CD4-positive, alpha-beta T cell treated with Interleukin-10 for 1 hour (primary cell): ENCODE measurements at places on chromosomes 4 and X.

GRCh38 chr4:54728368-54728767 lies 70.6 kb downstream of the KIT start:
- DNase-seq: no peak

DNA sequence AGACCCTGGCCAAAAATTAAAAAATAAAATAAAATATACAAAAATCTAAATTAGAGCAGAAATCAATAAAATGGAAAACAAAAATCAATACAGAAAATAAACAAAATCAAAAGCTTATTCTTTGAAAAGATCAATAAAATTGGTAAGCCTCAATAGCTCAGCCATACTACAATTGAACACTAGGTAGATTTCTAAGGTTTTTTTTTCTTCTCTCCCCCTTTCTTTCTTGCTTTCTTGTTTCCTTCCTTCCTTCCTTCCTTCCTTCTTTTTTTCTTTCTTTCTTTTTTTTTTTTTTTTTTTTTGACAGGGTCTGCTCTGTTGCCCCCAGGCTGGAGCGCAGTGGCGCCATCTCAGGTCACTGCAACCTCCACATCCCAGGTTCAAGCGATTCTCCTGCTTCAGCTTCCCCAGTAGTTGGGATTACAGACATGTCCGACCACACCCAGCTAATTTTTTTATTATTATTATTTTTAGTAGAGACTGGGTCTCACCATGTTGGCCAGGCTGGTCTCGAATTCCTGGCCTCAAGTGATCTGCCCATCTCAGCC lies 23.4 kb upstream of the PPP3CA start:
- no peak for DNase-seq

DNA sequence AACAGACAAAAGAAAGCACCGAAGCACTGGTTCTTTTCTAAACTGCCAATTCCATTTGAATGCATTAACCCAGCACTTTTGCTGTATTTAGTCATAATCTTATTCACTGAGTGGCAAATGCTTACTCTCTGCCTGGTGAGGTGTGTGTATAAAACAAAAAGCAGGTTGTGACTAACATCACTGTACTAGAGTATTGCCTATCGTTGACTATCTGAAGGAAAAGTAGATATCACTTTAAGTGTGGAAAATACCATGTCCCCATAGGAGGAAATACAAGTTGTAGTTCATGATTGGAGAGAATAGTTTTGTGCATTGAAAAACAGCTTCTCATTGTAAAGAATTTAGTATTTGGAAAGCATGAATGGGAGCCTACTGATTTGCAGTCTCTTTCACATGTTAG lies 2.7 kb downstream of the PDLIM5 start:
- DNase-seq: no peak

GRCh38 chrX:9569876-9570301 lies 105.0 kb downstream of the TBL1X start:
- DNase-seq: no peak

- DNase-seq: no peak
Measured at GRCh38 chr4:142845293-142846107, 601 bp downstream of the INPP4B start.

GRCh38 chr4:81494031-81494431 lies 22.3 kb upstream of the RASGEF1B start:
- peak; percentile 36 for DNase-seq

GRCh38 chr4:11537846-11538245 lies 109.2 kb upstream of the HS3ST1 start:
- DNase-seq: no peak

DNA sequence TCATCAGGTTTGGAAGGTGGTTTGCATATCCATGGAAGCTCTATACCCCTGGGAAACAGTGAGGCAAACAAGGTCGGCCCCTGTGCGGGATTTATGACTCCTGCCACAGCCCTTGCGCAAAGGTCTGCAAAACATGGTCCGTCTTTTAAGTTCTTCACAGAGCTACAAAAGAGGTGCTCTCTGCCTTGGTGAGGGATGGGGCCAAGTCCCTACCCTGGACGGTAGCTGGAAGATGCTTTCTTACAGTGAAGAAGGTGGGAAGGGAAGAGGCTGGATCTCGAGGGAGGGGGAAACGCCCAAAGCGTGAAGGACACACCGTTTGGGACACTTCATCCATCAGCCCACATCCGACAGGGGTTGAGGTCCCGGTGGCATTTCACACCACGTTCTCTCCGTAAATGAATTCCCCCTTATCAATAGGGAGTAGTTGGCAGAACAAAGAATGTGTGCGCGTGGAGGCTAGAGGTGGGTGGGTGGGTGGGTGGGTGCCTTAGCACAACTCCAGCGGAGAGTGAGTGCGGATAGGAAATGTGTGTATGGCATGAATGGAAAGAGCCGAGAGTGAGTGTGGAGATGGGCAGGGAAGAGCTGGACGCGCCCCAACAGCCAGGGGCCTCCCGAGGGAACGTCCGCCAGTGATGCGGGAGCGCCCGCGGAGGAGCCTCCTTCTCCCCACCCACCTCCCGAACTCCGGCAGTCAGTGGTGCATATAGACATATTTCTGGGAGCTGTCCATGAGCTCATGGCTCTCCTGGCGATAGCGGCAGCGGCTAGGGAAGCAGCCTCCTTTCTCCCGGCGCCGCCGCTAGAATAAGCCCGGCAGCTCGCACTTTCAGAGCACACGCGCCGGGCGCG lies 68.3 kb downstream of the LARP7 start:
- no peak for DNase-seq

DNA sequence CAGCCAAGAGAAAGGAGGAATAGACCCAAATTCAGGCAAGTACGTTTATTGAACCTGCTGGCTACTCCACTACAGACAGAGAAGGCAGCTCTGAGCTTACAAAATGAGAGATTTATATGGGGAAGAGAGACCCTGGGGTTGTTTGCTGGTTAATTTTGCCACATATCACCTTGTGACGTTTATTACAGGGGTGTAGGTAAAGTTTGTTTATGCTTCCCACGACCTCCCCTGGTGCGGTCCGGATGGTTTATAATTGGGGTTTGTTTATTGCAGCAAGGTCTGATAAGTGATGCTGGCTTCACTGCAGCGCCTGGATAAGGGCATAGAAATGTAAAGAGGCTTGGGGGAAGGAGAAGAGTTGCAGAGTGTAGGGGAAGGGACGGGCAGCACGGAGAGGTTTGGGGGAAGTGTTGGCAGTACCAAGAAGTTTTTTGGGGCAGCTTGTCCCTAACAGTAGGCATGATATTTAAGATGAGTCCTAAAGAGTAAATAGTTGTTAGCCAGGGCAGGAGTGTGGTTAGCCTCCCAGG lies 12.6 kb downstream of the BEX1 start:
- no peak for DNase-seq

- DNase-seq: peak; percentile 3
Measured at GRCh38 chrX:57528670-57529255, 63.0 kb upstream of the ZXDB start.

- no peak for DNase-seq
Measured at GRCh38 chr4:8152865-8153257, 5.8 kb downstream of the ABLIM2 start.

DNA sequence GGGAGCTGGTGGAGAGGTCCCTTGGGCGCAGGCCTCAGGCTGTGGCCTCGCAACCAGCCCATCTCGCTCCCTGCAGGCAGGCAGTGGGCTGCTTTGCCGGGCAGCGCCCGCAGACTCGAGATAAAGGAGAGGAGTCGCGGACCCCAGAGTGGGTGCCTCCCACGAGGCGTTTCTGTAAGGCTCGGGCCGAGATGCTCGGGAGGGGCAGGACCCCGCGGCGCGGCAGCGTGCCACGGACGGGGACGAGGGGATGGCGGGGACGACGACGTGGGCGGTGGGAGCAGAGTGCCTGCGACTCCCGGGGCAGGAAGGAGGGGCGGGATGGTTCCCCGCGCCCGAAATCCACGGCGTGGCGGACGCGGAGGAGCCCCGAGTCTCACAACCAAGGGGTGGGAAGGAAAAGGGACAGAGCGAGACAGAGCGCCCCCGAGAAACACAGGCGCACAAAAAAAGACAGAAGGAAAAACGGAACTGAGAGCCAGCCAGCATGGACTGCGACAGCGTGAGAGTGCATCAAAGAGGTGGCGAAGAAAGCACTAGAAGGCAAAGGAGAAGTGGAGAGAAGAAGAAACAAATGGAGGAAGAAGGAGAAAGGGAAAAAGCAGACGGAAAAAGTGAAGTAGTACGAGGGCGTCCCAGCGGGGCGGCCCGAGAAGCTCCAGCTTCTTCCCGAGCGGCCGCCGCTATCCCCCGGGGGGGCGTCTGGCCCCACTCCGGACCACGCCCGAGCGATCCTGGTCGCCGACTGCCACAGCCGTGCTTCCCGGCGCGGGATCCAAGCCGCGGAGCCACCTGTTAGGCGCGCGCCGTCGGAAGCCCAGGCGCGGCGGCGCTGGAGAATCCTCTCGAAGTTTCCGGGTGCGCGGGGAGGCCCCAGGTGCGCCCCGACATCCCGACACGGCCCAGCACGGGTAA lies 1.5 kb downstream of the BEND4 start:
- DNase-seq: no peak

DNA sequence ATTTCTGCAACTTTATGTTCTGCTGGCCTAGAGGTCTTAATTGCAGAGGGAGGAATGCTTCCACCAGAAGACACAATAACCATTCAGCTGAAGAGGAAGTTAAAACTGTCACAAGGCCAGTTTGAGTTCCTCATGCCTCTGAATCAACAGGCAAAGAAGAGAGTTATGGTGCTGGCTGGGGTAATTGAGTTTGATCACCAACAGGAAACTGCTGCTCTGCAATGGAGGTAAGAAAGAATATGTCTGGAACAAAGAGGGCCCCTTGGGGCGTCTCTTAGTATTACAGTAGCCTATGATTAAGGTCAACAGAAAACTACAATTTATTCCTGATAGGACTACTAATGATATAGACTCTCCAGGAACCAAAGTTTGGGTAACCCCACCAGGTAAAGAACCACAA lies 744.0 kb downstream of the FSTL5 start:
- no peak for DNase-seq

GRCh38 chr4:3518941-3519340 lies 13.3 kb downstream of the LRPAP1 start:
- DNase-seq: no peak

DNA sequence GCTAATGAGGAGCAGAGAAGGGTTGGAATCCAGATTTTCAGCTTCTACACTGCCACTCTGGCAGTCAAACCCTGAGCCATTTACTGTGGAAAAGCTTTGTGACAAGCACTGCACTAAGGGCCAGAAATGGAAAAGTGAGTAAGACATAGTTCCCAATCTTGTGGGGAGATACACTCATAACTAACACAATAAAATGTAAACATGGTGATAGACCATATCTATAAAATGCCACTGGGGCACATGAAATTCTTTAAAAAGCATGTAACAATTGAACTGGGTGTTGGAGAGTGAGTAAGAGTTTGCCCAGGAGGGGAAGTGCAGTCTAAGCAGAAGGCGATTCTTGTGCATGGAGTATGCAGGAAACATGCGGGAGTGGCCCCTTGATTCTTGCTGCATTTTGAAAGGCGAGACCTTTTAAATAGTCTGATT lies 32.0 kb upstream of the ANXA5 start:
- DNase-seq: no peak

DNA sequence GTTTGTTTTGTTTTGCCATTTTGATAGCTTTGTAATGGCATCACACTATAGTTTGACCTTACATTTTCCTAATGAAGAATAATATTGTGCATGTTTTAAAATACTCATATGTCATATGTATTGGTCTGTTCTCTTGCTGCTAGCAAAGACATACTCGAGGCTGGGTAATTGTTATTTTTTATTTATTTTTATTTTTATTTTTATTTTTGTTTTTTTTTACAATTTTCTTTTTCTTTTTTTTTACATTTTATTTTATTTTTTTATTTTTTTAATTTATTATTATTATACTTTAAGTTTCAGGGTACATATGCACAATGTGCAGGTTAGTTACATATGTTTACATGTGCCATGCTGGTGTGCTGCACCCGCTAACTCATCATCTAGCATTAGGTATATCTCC lies 104.6 kb upstream of the GRID2 start:
- DNase-seq: no peak

- no peak for DNase-seq
Measured at GRCh38 chr4:77893451-77893850, 30.8 kb downstream of the MRPL1 start.

- DNase-seq: no peak
Measured at GRCh38 chrX:53280331-53281320, 758 bp downstream of the IQSEC2 start.

DNA sequence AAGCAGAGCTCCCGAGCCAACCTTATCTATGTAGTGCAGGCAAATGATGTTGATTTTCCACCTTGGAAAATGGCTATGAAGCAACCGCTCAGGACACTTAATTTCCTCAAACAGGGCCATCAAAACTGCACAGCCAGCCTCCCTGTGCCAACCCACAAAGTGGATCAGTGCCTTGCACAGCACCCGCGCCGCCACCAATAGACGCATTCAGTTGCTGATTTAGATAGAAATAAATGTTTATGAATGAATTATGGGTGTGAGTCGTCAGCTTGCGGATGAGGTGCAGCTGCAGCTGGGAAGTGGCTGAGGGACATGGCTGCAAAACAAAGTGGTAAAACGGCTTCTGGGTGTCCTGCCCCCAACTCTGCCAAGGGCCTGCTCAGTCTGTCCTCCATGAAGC lies 47.0 kb downstream of the SOD3 start:
- DNase-seq: no peak

- peak; percentile 5 for DNase-seq
Measured at GRCh38 chrX:53279296-53280237, 1.8 kb downstream of the IQSEC2 start.

DNA sequence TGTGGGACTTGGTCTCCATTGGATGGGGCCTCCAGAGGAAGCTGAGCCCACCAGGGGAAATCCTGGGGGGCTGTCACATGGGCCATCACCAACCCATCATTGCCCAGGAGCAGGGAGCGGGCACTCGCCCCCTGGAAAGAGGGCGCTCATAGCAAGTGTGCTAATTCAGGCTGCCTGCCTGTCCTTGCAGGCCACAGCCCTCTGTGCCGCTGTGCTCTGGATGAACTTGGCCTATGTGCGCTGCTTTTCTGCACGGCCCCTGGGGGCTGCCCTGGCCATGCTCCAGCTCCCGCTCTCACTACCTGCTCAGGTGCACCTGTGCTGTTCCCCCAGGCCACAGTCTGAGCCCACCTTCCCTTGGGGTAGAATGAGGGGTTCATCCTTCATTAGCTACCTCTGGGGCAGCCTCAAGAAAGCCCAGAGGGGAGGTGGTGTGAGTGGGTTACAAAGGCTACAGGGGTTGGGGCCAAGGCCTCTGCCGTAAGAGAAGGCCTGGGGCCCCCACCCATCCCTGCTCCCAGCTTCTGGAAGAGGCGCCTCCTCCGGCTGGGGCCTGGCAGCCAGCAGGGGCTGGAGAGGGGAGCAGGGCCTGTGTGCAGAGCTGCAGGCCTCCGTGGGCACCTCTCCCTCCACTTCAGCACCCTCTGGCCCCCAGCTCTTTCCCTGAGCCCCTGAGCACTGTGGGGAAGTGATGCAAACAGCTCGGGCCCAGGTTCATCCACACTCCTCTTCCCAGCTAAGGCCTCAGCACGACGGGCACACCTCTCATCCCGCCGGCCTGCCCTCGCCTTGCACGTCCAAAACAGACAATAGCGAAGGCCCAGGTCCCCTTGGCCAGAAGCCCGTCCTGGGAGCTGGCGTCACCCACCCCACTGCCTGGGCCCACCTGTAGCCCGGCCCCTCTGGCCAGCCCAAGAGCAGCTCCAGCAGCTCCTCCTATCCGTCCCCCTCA lies 8.9 kb downstream of the CFAP99 start:
- no peak for DNase-seq

GRCh38 chr4:125582302-125582701 lies 267.5 kb downstream of the FAT4 start:
- no peak for DNase-seq
